ENCODE measurements at places on chromosomes 12 and 14.

- DNase-seq = no peak
These were observed 748.8 kb downstream of the C12orf50 start for GRCh38 chr12:87280356-87280755.

- DNase-seq = no peak
These were observed 38.1 kb downstream of the RASSF9 start for GRCh38 chr12:85798122-85798521.

GRCh38 chr14:23153851-23154796 is 29.3 kb downstream of the SLC7A8 start:
- no peak for DNase-seq

- no peak for DNase-seq
These were observed 922 bp downstream of the TBX5 start for GRCh38 chr12:114404926-114405518.

- DNase-seq = peak; percentile 52
These were observed at the start of gene NCOR2 for GRCh38 chr12:124566997-124567672. TSS of gene NCOR2 (minus strand) at chr12:124567612. CDS start at chr12:124495251, 72,361 bp downstream.

DNA sequence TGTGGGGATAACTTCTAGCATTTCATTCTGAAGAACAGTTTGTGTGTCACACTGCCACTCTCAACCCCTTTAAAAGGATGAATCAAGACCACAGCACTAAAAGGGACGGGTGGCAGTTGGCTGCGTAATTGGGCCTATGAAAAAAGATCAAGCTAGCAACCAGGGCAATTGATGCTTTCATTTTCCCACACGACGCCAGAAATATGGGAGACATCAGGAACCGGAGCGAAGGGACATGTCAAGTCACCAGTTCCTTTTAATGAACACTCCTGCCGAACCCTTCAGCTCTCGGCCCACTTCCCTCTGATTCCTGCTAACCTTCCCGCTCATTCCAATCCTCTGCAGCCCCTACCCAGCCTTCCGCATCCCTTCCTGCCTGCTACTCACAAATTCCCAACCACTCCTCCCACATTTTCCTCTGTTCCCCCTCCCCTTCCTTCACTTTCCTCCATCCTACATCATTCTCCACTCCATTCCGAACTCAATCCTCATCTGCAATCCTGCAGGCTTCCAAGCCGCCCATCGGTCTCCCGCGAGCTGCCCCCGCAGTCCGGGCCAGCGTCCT is 753 bp downstream of the CSRNP2 start:
- DNase-seq = peak; percentile 39

DNA sequence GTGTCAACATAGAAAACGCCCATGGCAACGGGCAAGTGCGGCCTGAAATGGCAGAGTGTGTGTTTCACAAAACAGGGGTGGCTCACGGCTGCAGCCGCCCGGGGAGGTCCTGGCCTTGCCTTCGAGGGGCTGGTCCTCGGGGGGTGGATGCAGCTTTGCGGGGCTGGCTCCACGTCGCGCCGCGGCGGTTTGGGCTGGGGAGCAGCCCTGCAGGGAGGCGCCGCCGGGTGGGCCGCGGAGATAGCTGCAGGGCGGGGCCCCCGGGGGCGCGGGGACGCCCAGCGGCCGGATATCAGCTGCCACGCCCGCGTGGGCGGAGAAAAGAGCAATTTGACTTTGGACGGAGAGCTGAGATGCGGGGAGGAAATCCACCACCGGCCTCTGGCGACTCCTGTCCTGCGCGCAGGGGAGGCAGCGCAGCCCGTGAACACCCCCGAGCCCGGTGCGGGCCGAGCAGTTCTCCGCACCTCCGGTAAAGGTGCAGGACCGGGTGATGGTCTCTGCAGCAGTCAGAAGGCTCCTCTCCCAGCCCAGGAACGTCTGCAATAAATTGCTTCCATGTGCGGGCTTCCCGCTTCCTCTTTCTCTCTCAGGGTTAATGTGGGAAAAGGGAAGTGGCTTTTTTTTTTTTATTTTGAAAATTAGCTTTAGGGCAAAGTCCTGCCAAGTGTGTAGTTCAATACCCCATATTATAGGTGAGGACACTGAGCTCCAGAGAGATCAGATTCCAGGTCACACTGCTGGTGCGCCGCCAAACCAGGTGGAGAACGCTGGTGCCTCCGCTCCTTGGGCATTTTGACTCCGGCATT is 110.5 kb downstream of the ARF6 start:
- DNase-seq = peak; percentile 92

- DNase-seq = peak; percentile 78
These were observed at the start of gene VPS37B for GRCh38 chr12:122895704-122896636. TSS of gene VPS37B (minus strand) at chr12:122896124. CDS start at chr12:122896062, 62 bp downstream.

- DNase-seq = no peak
These were observed 1.3 kb downstream of the UNG start for GRCh38 chr12:109098651-109099050.

DNA sequence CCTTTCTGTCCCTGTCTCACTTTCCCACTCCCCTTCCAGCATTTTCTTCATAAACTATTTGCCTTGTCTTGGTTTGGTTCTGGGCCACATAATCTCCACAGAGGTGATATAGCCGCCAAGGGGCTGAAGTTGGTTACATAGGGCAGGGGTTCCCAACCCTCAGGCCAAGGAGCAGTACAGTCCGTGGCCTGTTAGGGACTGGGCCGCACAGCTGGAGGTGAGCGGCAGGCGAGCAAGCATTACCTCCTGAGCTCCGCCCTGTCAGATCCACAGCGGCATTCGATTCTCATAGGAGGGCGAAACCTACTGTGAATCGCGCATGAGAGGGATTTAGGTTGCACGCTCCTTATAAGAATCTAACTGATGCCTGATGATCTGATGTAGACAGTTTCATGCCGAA is 80.6 kb upstream of the HIF1A start:
- no peak for DNase-seq

GRCh38 chr12:21675641-21676040 is 18.0 kb upstream of the LDHB start:
- DNase-seq = no peak

DNA sequence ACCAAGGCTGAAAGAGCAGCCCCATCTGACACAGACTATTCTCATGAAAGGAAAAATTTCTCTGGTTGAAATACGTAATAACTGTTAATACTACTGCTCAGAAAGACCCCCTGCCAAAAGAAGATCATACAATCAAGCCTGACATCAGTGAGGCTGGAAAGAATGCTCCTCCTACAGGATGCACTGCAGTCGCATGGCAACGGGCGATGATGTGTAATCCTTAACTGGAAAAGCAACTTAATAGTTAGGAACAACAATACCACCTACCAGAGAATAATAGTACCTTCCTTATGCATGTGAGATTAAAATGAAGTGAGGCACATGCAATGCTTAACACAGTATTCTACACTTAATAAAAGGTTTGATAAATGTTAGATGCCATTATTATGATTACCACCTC is 1.2 kb upstream of the GOLGA5 start:
- no peak for DNase-seq

- no peak for DNase-seq
These were observed 259.2 kb downstream of the MED13L start for GRCh38 chr12:116018282-116018681.

DNA sequence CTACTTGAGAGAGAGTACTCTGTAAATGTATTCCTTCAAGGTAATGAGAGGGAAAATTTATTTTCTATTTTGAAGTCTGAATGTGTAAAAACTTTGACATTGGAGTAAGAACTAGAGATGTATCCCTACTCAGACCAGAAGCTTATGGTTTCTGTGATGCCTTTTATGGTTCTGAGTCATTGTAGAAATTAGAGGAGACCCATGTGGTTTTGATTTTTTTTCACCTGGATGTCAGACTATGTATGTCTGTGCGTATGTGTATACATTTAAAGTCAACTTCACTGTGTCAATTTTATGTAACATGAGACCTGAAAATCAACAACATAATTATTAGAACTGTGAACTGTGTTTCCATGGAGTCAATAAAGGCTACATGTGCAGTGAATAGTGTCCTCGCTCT is 302.0 kb downstream of the TRHDE start:
- DNase-seq = no peak

- no peak for DNase-seq
These were observed 3.0 kb downstream of the KRT73 start for GRCh38 chr12:52615208-52615868.

GRCh38 chr12:107903341-107904061 is 129.0 kb downstream of the ASCL4 start:
- peak; percentile 62 for DNase-seq

DNA sequence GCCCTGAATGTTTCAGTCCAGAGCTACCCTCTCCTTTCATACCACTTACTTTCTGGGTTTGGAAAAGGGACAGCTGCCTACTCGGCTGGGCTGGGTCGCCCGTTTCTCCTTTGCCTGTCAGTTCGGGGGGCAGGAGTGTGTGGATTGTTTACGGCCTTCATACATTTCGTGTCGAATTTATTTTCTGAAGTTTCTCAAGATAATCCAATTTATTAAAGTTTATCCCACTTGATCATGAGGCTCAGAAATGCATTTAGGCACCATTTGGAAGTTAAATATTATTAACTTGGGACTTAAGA is 608 bp downstream of the ZNF410 start:
- no peak for DNase-seq

DNA sequence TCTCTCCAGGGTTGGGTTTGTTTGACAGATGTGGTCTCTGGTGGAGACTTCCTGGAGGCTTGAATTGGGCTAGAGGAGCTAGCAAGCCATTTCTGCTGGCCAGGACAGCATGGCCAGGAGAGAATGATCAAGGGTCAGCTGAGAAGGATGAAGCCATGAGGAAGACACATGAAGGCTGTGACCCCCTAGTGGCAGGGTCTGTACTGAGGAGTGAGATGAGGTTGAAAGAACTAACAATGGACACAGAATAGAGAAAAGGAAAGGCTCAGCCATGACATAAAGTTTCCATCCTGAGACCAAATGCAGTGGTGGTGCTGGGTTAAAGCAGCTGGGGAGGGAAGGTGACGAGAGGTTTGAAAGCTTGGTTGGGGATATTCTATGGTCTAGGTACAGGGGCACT is 89.9 kb downstream of the NT5DC3 start:
- no peak for DNase-seq

DNA sequence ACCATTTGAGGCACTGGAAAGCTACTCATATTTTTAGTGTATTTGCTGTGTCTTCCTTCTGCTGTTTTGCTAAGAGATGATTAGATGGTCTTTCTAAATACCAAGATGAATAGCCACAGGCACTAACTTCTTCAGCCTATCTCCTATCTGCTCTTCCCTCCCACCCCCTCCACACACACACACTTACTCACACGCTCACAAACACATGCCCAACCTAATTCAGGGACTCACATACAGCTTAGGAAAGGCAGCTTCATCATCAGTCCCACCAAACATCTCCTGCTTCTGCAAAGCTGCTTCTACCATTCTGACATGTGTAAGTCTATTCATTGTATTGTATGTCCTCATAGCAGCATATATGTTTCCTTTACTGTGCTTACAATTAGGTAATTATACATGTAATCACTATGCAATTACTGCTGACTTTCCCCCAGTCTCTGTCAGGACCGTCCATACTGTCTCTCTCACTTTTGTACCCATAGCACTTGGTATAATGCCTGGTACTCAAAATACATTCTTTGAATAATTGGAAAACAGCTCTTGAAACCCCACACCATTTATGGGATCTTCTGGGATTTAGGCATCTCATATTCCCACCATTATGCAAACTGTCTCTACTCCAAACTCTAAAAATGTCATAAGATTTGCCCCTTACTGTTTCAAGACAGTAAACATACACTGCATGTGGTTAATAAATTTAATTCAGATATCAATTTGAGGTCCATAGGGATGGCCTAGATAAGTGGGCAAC is 83.3 kb upstream of the HIF1A start:
- DNase-seq = no peak

GRCh38 chr12:131751335-131751734 is 40.4 kb downstream of the SFSWAP start:
- DNase-seq = no peak

DNA sequence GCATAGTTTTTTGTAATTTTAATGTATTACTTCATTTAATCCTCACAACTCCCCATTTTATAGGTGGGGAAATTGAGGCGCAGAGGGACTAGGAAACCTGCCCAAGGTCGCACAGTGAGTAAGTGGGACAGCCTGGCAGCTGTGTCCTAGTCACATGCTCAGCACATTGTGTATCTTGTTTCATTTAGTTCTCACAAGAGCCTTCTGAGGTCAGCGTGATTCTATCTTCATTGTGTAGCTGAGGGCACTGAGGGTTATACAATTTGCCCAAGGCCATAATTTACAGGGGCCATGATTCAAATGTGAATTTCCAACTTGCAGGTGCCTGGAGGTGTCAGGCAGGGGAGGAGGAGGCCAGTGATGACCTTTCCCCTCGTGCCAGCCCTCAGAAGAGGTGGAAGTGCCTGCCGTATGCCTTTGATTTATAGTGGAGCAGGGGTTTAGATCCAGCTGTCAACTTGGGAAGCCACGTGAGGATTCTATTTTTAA is 30.3 kb upstream of the SMOC1 start:
- DNase-seq = no peak

- no peak for DNase-seq
These were observed 19.9 kb upstream of the TMTC2 start for GRCh38 chr12:82666830-82667229.

- DNase-seq = no peak
These were observed 236.5 kb upstream of the PELI2 start for GRCh38 chr14:55881577-55882241.

GRCh38 chr14:85604021-85604420 is 74.1 kb downstream of the FLRT2 start:
- no peak for DNase-seq

- no peak for DNase-seq
These were observed 29.8 kb downstream of the NCOR2 start for GRCh38 chr12:124537525-124538193.

DNA sequence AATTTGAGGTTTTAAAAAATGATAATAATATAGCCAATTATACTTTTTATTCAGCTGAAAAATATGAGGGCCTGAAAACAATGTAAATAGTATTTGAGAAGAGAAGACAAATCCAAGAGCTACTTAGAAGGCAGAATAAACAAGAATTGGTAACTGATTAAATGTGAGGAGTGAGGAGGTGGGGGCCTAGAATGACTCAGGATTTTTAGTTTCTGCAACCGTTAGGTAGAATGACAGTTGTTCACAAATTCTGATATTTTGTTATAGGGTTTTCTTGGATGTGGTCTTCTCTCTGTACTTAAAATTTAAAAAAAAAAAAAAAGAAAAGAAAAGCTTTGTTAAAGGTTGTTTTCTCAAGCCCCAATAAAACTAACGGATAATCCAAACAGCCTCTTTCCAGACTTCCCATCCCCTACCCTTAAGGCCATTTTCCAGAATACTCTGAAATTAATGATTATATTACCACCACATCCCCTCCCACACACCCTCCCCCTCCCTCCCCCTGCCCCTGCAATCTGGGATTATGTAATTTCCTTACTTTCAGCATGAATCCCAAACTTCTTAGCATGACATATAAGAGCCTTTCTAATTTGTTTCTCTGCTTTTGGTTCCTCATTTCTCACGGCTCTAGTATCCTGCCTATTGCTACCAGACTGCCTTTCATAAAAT is 50.4 kb downstream of the LRP6 start:
- DNase-seq = no peak

GRCh38 chr14:20750194-20750593 is 4.5 kb downstream of the EDDM3A start:
- no peak for DNase-seq

DNA sequence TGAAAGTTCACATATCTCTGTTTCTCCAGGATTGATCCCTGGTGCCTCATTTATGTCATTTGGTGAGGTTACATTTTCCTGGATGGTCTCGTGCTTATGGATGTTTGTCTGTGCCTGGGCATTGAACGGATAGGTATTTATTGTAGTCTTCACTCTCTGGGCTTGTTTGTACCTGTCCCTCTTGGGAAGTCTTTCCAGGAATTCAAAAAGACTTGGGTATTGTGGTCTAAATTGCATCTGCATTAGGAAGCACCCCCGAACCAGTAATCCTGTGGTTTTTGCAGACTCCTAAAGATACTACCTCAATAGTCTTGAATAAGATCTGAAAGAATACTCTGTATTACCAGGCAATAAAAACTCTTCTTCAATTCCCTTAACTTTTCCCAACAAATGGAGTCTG is 720.8 kb downstream of the SLC6A15 start:
- DNase-seq = no peak

Measured in CD4-positive, CD25-positive, alpha-beta regulatory T cell (primary cell).